CD4-positive, alpha-beta T cell (primary cell): ENCODE measurements at places on chromosomes 4 and X. TPM values are rescaled to one million over a fixed set of nuclear protein-coding genes. Genes with fewer than 3 reads are reported as not detected.

The GPRIN3 gene
- 46.4 TPM for total RNA-seq

The N4BP2 gene
- 25.2 TPM for total RNA-seq

The CT45A2 gene
- not detected for total RNA-seq

The L1CAM gene
- total RNA-seq = 0.89 TPM

The NOP14 gene
- total RNA-seq = 21.8 TPM

The RNF175 gene
- total RNA-seq = 1.4 TPM

DNA sequence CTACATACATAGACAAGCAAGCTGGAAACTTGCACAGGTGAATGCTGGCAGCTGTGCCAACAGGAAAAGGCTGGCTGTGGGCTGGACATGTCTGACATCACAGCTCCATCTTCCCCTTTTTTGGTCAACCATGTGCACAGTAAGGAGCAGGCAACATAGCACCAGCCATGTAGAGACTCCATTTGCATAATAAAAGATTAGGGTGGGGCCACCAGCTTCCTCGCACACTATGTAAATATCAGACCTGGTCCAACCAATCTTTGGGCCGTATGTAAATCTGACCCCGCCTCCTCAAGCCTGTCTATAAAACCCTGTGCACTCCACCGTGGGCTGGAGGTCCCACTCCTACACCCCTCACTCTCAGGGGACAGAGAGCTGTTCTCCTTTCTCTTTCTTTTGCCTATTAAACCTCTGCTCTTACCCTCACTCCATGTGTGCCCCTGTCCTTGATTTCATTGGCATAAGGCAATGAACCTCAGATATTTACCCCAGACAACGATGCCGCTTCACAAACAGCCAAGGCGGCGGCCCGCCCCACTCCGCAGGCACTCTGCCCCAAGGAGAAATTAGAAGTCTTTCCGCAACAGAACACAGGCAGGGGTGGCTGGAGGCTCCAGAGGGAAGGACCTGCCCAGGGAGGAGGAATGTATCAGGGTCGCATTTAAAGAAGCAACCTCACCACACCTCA is 862.2 kb downstream of the TRIML1 start:
- H3K4me3 ChIP-seq = no peak overlapping the region
- H3K27me3 ChIP-seq = no peaks in the 10 kb centered on the region

DNA sequence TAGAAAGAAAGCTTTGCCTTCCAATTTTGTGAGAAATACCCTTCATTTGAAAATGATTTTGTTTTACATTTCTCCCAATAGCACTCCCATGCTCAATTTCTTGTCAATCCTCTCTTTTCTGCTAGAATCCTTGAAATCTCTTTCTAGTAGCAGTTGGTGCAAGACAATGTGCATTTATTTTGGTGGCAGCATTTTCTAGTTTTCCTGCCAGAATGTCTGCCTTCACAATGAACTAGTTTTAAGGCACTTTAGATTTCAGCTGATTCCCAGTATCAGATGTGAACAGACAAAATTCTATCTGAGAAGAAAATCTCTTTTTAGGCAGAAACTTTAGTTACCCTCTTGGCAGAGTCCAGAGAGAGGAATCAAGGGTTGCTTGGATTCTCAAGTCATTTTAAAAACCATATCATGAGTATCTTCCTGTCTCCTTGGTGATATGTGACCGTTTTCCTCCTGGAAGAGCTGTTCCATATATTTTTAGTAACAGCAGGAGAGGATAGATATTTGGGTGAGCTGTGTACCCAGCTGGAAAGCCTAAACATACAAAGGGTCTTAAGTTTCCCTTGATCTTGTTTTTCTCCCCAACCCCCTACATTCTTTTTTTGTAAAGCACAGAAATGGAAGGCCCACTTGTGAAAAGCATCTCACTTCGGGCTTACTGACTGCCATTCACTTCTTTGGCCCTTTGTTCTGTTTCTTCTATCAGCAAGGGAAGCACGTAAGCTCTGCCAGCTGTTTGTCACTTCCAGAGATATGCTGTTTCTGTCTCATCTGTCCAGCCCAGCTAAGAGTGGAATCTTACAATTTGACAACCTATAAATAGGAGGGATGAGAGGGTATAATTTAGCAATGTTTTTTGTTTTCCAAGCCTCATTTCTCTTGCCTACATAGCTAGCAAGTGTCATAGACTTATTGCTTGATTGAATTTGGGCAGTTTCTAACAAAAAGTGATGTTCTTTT is 38.7 kb downstream of the TSPAN7 start:
- H3K27ac ChIP-seq = no peak overlapping the region
- H3K36me3 ChIP-seq = no peaks in the 10 kb centered on the region
- no peak for DNase-seq
- H3K4me1 ChIP-seq = no peaks in the 10 kb centered on the region
- H3K4me3 ChIP-seq = no peak overlapping the region
- peaks cover 19% of the 10 kb centered on the region for H3K27me3 ChIP-seq

DNA sequence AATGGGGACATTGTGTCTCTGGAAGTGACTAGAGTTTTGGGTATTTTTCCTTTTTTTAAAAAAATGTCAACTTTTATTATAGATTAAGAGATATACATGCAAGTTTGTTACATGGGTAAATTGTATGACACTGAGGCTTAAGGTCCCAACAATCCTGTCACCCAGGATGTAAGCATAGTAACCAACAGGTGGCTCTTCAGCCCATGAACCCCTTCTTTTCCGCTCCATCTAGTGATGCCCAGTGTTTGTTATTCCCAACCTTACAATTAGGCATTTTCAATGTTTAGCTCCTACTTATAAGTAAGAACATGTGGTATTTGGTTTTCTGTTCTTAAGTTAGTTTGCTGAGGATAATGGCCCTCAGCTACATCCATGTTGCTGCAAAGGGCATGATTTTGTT is 102.7 kb downstream of the GRID2 start:
- H3K4me1 ChIP-seq = no peaks in the 10 kb centered on the region
- H3K4me3 ChIP-seq = no peak overlapping the region
- no peaks in the 10 kb centered on the region for H3K36me3 ChIP-seq
- no peak for DNase-seq
- H3K27me3 ChIP-seq = no peaks in the 10 kb centered on the region

GRCh38 chr4:118296729-118297128 is 56.1 kb downstream of the PRSS12 start:
- H3K4me1 ChIP-seq = no peaks in the 10 kb centered on the region
- no peaks in the 10 kb centered on the region for H3K27me3 ChIP-seq
- H3K27ac ChIP-seq = no peak overlapping the region
- H3K36me3 ChIP-seq = no peaks in the 10 kb centered on the region
- no peak overlapping the region for H3K4me3 ChIP-seq
- no peak for DNase-seq

DNA sequence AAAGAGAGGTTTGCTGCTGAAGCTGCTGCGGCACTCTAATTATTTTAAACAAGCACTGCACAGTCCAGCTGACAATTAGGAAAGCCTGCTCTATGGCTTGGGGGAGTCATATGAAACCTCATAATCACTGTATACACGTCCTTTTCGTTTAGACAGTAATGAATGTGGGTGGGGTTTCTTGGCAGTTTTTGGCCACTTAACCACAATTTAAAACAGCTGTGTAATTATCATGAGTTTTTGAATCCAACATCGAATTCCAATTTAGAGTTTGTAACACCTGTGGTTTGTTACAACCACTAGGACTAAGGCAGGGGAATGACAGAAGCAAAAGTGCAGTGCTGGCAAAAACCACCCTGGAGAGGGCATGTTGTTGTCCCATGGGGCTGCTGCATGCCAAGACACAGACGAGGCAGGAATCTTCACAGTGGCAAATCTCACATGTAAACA is 99.5 kb downstream of the CXXC4 start:
- H3K36me3 ChIP-seq = no peaks in the 10 kb centered on the region
- no peaks in the 10 kb centered on the region for H3K27me3 ChIP-seq
- H3K4me1 ChIP-seq = no peaks in the 10 kb centered on the region
- no peak overlapping the region for H3K27ac ChIP-seq

DNA sequence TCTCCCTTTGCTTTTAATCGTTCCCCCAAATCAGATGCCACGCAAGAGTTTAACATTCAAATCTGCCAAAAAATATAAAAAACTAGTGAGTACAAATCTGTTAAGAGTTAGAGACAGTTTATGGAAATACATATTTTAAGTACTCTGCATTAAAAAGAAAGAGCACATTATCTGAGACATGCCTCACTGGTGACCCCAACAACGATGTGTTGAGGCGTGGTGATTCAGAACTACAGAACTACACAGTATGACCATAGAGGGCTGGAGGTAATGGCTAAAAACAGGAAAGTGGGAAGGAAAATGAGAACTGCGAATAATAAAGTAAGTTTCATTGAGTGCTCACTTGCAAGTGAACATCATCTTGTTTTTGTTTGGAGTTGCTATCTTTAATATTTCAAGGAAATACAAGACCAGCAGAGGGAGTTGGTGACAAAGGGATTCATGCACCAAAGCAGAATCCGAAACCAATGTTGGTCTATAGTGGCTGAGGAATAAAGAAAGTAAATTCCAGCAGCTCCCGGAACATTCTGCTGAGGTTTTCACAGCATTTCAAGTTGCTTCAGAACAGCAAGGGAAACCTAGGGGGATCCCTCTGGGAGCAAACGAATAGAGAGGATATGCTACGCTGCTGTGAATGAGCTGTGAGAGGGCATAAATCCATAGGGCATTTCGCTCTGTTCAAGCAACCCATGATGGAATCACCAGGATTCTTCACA is 92.2 kb downstream of the DCHS2 start:
- no peaks in the 10 kb centered on the region for H3K36me3 ChIP-seq
- no peaks in the 10 kb centered on the region for H3K4me1 ChIP-seq
- DNase-seq = no peak
- H3K4me3 ChIP-seq = no peak overlapping the region

- no peak for DNase-seq
- H3K36me3 ChIP-seq = no peaks in the 10 kb centered on the region
- no peaks in the 10 kb centered on the region for H3K4me1 ChIP-seq
- no peaks in the 10 kb centered on the region for H3K27me3 ChIP-seq
- no peak overlapping the region for H3K27ac ChIP-seq
These were observed 110.6 kb upstream of the OTUD4 start for GRCh38 chr4:145290955-145291354.

DNA sequence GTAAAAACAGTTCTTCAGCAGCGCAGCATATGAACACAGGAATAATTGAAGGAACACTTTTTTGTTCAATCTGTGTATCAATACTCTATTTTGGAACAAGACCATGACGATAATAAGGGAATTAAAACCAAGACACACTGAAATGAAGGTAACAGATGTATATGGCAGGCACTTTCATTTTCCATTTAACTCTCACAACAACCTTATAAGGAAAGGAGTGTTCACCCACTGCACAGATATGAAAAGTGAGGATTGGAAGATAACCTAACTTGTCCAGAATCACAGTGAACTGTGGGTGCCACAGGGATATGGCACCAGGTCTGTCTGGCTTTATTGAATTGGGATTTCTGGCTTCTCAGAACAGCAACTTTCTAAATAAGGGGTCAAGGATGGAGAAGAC is 153.3 kb downstream of the MID1IP1 start:
- H3K4me1 ChIP-seq = no peaks in the 10 kb centered on the region
- no peak for DNase-seq
- no peak overlapping the region for H3K4me3 ChIP-seq
- H3K27ac ChIP-seq = no peak overlapping the region
- H3K36me3 ChIP-seq = no peaks in the 10 kb centered on the region

- H3K27ac ChIP-seq = no peak overlapping the region
- no peaks in the 10 kb centered on the region for H3K4me1 ChIP-seq
- no peak for DNase-seq
- no peaks in the 10 kb centered on the region for H3K36me3 ChIP-seq
- no peaks in the 10 kb centered on the region for H3K27me3 ChIP-seq
These were observed 523.2 kb upstream of the IGFBP7 start for GRCh38 chr4:57633212-57633859.

DNA sequence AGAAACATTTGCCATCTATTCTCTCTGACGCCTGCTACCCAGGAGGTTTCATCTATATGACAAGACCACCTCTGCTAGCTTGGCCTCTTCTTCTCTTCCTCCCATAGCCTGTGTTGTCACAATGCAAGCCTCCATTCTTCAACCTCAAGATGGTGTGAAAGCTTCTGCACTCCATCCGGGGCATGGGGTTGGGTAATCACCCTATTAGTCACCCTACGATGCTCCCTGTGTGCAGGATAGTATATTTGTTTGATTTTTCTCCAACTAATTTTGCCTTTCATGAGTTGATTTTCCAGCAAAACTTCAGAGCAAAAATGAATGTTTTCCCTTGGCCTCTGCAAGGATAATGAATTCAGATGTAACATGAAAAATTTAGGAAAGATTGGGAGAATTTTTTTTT is 128.0 kb upstream of the STS start:
- H3K27ac ChIP-seq = no peak overlapping the region
- no peaks in the 10 kb centered on the region for H3K27me3 ChIP-seq

DNA sequence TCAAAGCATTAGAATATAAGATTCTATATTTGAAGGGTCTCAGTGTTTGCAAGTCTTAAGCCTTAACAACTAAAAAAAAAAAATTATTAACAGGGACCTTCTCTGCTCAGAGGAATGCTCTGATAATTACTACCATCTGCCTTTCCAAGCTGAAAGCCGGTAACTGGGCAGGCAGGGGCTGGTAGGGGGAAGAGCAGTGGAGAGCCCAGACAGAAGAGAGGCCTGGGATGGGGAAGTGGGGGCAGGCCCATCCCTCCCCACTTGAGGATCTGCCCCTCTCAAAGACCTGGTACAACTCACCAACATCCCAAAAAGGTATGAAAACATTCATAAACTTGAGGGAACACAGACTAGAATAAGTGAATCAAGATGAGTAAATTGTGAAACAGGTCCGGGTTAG is 113.9 kb downstream of the QDPR start:
- no peak overlapping the region for H3K4me3 ChIP-seq
- H3K36me3 ChIP-seq = no peaks in the 10 kb centered on the region
- H3K27ac ChIP-seq = no peak overlapping the region
- H3K4me1 ChIP-seq = no peaks in the 10 kb centered on the region

GRCh38 chr4:23166407-23166806 is 473.7 kb downstream of the GBA3 start:
- DNase-seq = no peak
- no peak overlapping the region for H3K4me3 ChIP-seq
- H3K36me3 ChIP-seq = no peaks in the 10 kb centered on the region
- H3K27me3 ChIP-seq = no peaks in the 10 kb centered on the region
- no peaks in the 10 kb centered on the region for H3K4me1 ChIP-seq

GRCh38 chr4:184267206-184267608 is 49.5 kb upstream of the ENPP6 start:
- H3K27ac ChIP-seq = peak overlapping the region; percentile 41
- H3K4me3 ChIP-seq = peak overlapping the region; percentile 61
- peaks cover 27% of the 10 kb centered on the region for H3K4me1 ChIP-seq
- H3K36me3 ChIP-seq = no peaks in the 10 kb centered on the region
- H3K27me3 ChIP-seq = no peaks in the 10 kb centered on the region
